ENCODE measurements at places on chromosomes 4 and X.
A peak's percentile ranks its signal among the peaks of the same experiment; 100 is the strongest.

GRCh38 chr4:148800336-148800885 is 358.2 kb upstream of the NR3C2 start:
- DNase-seq: no peak

DNA sequence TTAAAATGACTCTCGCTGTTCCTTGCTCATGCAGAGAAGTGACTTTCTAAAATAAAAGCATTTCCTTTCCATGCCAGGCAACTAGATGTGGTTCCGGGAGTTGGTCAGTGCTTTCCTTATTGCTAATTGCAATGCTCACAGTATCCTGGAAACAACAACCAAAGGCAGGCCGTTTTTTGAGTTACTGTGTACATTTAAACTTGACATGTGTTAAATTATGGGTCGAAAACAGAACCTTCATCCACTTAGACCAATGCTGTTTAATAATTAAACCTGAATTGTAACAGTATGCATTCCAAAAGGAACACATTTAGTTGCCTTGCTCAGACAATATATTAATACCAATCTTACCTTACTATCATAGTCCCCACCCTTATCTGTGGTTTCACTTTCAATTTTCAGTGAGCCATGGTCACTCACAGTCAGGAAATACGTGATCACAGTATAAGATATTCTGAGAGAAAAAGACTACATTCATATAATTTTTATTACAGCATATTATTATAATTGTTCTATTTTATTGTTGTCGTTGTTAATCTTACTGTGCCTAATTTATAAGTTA is 102.6 kb downstream of the HS6ST2 start:
- no peak for DNase-seq

DNA sequence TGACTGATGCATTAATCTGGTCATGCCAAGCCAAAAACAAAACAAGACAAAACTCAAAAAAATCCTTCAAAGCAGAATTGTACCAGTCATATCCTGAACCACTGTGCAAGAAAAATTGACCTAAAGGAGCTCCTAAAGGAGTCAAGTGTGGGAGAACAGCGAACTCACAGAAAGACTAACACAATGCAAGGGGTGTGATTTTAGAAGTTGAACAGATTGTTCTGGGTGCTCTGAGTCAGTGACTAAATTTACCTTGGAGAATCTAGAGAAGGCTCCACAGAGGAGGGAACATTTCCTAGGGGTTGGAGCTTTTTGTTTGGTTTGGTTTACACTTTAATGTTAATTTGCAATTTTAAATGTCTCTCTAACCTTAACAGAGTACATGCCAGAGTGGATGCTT is 48.9 kb upstream of the PHF8 start:
- no peak for DNase-seq

DNA sequence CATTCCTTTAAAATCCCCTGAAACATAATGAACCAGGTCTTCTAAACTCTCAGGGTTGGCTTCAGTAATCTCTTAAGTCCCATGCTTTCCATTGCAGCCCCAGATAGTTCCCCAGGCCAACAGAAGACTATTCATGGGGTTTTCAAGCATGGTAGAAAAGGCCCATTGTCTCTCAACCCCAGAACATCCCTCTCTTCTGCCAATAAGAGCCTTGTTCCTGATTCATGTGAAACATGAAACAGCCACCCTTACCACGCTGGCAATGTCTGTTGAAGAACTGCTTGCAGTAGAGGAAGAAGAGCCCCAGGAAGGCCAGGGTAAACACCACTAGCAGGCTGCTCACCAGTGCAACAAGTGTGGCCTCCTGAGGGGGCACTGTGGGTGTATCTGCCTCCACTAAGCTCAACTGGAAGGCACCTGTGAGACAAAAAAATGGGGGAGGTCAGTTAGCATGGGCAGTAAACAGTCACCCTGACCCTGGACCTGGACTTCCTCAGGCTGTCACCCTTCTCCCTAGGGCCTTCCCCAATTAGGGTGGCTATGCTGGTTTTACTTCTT is 36.4 kb downstream of the EDA2R start:
- DNase-seq: peak; percentile 6

DNA sequence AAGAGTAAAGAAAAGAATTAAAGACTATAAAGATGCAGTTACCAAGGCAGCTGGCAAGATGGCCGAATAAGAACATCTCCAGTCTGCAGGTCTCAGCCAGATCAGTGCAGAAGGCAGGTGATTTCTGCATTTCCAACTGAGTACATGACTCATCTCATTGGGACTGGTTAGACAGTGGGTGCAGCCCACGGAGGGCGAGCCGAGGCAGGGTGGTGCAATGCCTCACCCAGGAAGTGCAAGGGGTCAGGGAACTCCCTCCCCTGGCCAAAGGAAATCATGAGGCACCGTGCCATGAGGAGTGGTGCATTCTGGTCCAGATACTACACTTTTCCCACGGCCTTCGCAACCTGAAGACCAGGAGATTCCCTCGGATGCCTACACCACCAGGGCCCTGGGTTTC is 20.5 kb downstream of the SPIN4 start:
- DNase-seq: no peak

DNA sequence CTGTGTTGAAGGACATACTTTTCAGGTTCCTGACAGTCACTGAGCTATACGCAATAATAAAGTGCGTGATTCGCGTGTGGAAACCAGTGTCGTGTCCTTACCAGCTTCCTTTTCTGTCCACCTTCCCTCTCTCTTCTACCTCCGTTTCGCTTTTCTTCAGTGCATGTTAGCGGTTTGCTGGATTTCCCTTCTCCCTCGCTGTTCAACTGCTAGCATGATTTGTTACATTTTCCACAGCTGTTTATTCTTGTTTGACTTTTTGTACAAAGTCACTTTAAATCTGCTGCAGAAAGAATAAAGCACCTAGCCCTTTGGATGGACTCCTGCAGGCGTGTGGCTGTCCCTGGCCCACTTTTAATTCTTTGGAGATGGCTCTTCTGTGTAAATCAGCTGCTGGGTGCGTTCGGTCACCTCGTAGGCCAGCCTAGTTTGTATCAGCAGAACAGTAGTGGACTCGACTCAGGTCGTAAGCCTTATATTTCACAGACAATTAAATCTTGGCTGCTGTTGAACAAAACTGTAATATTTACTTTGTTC is 8.9 kb upstream of the HAND2 start:
- DNase-seq: no peak

DNA sequence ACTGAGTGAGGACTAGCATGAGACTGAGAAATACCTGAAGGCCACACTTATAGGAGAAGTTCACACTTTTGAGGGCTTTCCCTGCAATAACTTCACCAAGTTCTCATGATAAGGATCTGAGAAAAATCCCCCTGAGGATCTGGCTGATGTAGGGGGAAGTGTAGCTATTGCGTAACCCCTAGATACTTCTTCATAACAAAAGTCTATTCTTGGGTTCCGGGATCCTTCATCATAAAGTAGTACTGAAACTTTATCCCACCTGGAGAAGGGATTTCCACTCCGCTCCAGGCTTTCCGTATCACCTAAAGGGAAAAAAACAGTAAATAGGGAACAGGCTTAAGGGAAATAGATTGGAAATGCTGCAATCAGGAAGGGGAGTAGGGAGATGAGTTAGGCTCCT is 13.3 kb downstream of the USP27X start:
- DNase-seq: no peak

GRCh38 chrX:49842621-49843020 is 13.5 kb downstream of the PAGE4 start:
- DNase-seq: no peak

GRCh38 chr4:72689923-72690322 is 120.9 kb upstream of the ADAMTS3 start:
- no peak for DNase-seq

- DNase-seq: no peak
Measured at GRCh38 chrX:84363663-84364062, 138.6 kb downstream of the HDX start.

GRCh38 chrX:49934148-49934547 is 11.8 kb downstream of the CLCN5 start:
- no peak for DNase-seq

DNA sequence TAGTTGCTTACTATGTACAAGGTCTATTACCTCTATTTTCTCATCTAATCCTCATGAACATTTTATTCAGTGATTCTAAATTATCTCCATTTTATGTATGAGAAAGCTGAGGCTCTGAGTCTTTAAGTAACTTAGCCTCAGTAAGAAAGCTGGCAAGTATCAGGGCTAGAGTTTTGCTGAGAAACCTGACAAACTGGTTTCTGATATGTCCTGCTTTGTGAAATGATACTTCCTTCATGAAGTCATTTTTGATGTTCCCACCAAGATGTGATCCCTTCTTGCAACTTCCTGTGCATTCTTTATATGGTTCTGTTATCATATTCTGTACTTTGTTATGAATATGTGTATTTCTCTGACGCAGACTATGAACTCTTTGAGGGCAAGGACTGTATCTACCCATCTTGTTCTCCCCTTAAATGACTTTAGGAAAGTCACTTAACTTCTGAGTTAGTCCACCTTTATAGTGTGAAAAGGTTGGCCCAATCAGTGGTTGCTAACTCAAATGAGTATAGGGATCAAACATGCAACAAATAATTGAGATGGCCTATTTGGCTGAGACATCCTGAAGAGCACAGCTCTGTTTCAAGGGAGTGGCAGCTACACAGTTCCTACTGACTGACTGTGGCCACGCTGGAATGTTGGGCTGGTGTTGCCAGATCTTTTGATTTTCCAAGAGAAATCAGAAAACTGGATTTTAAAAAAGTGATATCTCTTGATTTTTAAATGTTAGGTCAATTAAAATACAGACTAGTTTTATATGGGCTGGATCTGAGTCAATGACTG is 127.9 kb upstream of the AMOT start:
- no peak for DNase-seq

DNA sequence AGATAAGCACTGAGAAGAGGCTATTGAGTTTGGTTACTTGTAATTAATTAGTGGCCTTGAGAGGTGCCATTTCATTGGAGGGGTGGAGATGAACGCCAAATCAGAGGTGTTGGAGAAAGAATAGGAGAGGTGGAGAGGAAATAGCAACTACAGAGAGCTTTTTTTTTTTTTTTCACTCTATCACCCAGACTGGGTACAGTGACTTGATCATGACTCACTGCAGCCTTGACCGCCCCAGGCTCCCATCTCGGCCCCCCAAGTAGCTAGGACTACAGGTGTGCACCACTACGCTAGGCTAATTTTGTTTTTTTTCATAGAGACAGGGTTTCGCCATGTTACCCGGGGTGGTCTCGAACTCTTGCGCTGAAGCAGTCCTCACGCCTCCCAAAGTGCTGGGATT is 5.2 kb downstream of the NHS start:
- DNase-seq: no peak

GRCh38 chr4:110480031-110480549 is 4.1 kb downstream of the ENPEP start:
- no peak for DNase-seq

DNA sequence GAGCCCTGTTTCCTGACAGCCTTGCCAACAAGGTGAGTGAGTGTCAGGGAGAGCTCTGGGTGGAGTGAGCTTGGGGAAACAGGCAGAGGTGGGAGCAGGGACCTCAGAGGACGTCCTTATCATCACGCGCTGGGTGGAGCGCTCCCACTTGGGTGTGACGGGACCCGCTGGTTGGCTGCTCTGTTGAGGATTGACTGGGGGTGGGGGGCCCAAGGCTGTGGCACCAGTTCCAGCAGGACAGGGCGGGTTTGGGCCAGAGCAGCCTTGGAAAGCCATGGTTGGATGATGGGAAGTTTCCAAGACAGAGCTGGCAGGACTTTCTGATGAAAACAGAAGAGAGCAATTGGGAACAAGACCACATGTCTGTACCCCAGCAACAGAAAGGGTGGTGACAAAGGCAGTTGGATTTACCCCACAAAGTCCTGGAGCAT is 3.0 kb upstream of the PCGF3 start:
- DNase-seq: peak; percentile 43

DNA sequence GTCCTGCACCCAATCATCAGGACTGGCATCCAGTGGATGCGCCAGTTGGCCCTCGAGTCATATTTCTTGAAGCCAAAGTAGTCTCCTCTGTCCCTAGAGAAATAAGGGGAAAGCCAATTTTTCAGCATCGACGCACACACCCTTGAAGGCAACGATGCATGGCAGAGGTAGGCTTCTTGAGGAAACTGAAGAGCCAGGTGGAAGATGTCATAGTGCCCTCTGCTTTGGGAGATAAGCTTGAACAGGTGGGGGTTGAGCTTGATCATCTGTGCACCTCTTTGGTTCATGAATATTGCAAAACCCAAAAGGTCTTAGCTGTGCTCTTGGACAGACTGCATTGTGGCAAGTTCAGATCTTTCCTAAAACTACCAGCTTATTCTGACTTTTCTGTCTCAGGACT is 34.6 kb upstream of the WDR1 start:
- DNase-seq: no peak

GRCh38 chr4:60648774-60649173 is 551.4 kb upstream of the ADGRL3 start:
- no peak for DNase-seq

DNA sequence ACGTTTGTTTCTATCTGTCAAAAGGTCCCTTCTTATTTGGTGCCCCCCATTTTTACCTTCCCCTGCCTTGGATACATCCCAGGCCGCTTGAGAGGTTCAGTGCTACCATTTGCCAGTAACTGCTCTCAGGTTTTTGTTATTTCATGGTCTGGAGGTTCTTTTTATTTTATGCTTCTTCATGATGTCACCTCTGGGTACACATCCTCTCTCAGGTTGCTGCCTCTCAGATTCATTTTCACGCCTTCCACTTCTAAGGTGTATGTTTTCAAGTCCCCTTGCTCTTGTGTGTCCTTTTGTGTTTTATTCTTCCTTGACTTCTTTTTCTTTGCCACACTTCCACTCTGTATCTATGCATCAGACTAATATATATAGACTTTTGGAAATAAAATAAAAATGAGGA is 640.1 kb upstream of the AADAT start:
- no peak for DNase-seq

GRCh38 chrX:154325541-154325940 is 29.9 kb downstream of the TKTL1 start:
- DNase-seq: no peak

GRCh38 chrX:111375747-111376146 is 36.2 kb downstream of the DCX start:
- DNase-seq: no peak

DNA sequence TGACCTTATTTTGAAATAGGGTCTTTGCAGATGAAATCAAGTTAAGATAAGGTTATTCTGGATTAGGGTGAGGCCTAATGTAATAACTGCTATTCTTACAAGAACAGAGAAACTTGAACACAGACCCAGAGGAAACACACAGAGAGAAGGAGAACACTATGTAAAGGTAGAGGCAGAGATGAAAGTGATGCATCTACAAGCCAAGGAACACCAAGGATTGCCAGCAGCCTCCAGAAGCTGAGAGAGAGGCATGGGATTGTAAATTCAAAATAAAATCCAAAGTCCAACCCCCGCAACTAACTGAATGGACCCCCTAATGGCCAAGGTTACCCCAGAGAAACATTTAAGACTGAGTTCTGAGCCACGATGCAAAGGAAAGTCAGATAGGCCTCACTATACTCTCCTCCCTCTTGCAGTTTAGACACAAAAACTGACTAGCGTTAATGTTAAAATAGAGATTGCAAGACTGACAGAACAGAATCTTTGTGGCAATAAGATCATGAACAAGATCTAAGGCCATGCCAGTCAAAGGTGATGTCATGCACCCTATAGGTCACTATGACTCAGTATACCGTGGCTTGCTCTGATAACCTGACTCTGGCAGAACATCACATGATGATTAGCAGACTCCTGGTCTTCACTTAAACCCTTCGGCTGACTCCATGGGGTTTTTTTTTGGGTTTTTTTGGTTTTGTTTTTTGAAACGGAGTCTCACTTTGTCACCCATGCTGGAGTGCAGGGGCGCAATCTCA is 42.9 kb downstream of the DDX60L start:
- peak; percentile 17 for DNase-seq

All from hematopoietic multipotent progenitor cell treated with erythropoietin and hydrocortisone succinate and interleukin-3 and kit ligand, for 17 days (in vitro differentiated cells).